ENCODE measurements at places on chromosomes 7 and 10.

DNA sequence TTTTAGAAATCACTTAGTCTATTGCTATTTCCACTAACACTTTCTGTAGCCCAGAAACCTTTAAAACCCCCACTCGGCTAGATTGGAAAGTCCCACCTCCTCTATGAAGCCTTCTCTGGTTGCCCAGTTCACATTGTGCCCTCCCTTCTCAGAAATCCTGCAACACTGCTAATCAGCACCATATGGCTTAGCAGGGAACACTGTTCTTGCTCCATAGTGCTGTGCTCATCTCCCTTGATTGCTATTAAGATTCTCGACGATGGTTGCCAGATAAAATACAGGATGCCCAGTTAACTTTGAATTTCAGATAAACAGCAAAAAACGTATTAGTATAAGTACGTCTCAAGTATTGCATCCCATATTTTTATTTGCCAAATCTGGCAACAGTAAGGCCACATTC lies 40.1 kb upstream of the XPNPEP1 start:
- no peak for DNase-seq

DNA sequence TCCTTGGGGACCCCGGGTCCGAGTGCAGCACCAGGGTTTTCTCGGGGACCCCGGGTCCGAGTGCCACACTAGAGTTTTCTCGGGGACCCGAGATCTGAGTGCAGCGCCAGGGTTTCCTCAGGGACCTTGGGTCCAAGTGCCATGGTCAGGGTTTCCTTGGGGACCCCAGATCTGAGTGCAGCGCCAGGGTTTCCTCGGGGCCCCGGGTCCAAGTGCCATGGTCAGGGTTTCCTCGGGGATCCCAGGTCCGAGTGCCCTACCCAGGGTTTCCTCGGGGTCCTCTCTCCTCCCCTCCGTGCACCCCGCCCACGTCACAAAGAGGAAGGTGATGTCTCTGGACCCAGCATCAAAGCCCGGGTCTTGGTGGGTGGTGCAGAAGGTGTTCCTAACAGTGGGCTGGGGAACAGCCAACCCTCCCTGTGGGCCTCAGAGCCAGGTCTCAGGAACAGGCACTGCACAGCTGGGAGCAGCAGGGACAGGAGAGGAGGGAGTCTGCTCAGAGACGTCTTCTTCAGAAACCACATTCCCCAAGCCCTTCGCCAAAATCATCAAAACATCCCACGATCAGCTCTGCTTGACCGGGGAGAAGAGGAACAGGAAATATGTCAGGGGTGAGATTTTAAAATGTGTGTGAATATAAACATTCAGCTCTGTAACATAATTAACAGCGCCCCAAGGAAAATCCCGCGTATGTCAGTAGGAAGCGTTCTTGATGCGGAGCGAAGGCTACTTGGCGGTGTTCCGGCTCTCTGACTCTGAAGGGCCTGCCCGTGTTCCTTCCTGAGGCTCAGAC lies 540.7 kb downstream of the DNAJB6 start:
- no peak for DNase-seq

DNA sequence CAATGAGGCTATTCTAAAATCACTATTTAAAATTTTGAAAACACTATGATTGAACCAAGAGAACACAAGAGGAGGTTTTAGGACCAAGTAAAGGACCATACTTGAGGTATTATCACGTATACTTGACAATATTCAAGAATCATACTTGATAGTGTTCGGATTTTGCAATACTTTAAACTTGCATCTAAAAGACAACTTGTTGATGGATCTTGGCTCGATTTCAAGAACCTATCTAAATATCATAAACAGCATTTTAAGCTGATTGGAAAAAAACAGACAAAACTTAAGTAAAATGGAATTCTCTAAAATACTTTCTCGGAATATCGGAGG lies 1.3 kb downstream of the NAMPT start:
- DNase-seq, result no peak

GRCh38 chr10:119454316-119454715 lies 88.2 kb downstream of the RGS10 start:
- no peak for DNase-seq

DNA sequence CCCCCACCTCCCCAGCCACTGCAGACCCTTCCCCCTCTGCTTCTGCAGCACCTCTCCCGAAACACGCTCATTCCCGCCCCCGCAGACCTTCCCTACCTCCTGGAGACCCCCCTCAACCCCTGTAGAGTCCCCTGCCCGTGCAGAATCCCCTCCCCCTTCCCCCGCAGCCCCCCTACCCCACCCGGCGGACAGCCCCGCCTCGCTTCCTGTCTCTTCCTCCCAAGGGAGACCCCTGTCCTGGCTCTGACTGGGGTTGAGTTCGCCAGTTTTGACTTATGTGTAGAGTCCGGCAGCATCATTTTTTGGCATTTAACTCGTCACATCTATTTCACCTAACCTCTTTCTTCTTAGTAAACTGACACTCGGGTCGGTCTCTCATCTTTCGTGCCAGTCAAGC lies 54.0 kb downstream of the ALOX5 start:
- DNase-seq, result no peak

GRCh38 chr10:124343351-124344265 lies 75.1 kb downstream of the OAT start:
- no peak for DNase-seq
